ENCODE measurements at places on chromosomes 6 and 20.

GRCh38 chr6:6320901-6321300, 439 bp upstream of the F13A1 start:
- no peak for ATAC-seq

GRCh38 chr6:123962508-123962907, 158.8 kb downstream of the NKAIN2 start:
- no peak for ATAC-seq

DNA sequence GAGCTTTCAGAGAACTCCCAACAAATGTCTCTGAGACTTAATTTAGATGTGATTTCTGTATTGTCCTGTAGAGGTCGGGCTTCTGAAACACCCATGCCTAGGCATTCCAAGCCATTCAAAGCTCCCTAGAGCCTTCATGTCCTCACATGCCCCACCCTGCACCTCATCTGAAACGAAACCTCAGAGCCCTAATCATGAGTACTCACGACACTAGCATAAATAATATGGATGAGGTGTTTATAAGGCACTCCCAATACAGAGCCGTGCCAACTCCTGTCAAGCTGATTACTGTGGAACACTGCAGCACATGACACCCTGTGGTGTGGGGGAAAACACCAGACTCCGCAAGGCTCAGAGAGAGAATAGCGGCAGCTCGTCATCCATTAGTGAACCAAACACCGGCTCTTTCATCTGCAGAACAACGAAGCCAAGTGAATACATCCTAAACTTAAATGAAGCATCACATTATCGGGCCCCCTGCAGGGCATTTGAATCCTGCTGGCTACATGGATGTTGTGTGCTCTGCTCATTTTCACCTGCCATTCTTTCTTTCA, 83.8 kb downstream of the FNDC1 start:
- ATAC-seq, result peak; percentile 25

GRCh38 chr6:138622967-138623366, 123.7 kb upstream of the NHSL1 start:
- no peak for ATAC-seq

GRCh38 chr20:38112261-38112929, 52.7 kb downstream of the TGM2 start:
- no peak for ATAC-seq

- ATAC-seq, result peak; percentile 13
Observed at GRCh38 chr6:169589293-169589692, 112.5 kb downstream of the WDR27 start.

- ATAC-seq, result no peak
Observed at GRCh38 chr20:53595018-53595378, 1.4 kb upstream of the ZNF217 start.

- ATAC-seq, result no peak
Observed at GRCh38 chr20:56443654-56444540, 24.5 kb upstream of the RTF2 start.

GRCh38 chr20:33568378-33568777, 78.5 kb downstream of the CBFA2T2 start:
- no peak for ATAC-seq

DNA sequence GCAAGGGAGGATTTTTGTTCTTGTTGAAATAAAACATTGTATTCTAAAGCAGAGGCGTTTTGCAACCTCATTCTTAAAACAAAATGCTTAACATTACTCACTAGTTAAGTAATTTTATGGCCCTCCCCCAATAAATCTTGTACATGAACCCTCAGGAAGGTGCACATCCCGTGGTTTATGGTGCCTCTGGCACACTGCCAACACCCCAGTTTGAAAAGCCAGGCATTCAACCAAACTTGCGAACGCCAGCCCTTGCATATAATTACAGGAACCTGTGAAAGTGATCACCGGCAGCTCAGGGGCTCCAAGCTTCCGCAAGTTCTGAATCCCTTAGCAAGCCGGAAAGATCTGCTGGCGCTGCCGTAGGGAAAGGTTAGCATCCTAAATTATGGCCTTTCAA, 1109.0 kb upstream of the FLRT3 start:
- ATAC-seq, result no peak

GRCh38 chr6:135465307-135465706, 32.2 kb downstream of the AHI1 start:
- ATAC-seq, result no peak

- ATAC-seq, result peak; percentile 69
Observed at GRCh38 chr6:37495244-37495934, 4.3 kb downstream of the CCDC167 start.

- ATAC-seq, result no peak
Observed at GRCh38 chr6:11875325-11876109, 96.9 kb upstream of the ADTRP start.

- no peak for ATAC-seq
Observed at GRCh38 chr20:62843656-62844055, 18.0 kb downstream of the TCFL5 start.

DNA sequence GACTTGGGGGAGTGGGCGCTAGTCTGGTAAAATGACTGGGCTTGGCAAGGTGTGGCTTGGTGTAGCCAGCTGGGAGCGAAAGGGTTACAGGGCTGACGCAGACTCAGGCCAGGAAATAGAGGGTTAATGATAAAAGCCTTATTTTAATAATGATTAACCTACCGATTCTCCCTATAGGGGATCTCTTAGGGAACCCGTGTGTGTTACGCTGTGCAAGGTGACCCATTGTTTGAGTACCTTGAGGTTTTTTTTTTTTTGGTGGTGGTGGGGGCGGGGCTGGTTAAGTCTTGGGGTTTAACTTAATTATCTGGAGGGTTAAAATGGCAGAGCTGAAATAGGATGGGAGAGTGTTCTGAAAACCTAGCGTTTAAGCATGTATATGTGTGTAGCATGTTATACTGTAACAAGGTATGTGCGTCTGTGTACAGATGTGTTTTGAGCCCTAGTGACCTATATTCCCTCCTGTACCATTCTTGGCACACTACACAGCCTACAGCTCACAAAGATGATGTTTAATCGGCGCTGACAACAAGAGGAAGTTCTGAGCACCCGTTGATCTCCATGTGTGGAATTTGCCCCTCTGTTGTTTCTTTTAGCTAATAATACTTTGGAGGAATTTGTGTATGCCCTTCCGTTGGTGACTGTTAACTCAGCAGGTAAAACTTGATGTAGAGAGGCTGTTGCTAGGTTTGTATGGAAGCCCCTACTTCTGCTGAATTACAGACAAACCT, 1.3 kb downstream of the CARMIL1 start:
- ATAC-seq, result no peak

DNA sequence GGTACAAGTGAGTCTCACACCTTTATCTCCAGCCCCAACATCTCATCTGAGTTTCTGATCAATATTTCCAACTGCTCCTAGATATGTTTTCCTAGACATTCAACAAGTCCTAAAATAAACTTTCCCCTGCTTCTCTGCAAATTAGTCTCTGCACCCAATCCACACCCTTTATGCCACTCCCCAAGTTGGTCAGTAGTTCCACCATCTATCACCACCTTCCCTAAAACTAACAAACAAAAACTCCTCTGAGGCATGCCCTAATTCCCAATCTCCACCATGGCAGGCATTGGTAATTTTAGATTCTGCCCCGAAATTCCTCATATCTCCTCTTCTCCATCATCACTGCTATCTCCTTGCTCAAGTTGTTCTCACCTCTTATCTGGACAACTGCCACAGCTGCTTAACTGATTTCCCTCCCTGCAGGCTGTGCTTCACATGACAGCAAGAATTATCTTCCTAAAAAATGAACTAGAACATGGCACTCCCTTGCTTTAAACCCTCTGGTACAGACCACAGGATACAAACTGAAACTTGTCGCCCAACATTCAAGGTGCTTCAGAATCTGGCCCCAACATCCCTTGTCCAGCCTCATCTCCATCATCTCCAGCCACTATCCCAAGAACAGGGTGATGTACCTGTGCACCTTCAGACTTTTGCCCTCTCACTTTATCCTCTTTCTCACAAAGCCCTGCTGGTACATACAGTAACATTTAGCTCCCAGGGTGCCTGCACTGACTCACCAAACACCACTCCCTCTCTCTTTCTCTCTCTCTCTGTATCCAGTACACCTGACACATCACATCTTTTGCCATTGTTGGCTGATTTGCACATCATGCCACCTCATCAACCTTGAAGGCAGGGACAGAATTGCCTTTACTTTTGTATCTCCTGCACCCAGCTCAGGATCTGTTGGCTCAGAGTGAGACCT, 55.5 kb downstream of the ZHX3 start:
- no peak for ATAC-seq

- ATAC-seq, result no peak
Observed at GRCh38 chr6:116352515-116353471, 18.0 kb upstream of the DSE start.

DNA sequence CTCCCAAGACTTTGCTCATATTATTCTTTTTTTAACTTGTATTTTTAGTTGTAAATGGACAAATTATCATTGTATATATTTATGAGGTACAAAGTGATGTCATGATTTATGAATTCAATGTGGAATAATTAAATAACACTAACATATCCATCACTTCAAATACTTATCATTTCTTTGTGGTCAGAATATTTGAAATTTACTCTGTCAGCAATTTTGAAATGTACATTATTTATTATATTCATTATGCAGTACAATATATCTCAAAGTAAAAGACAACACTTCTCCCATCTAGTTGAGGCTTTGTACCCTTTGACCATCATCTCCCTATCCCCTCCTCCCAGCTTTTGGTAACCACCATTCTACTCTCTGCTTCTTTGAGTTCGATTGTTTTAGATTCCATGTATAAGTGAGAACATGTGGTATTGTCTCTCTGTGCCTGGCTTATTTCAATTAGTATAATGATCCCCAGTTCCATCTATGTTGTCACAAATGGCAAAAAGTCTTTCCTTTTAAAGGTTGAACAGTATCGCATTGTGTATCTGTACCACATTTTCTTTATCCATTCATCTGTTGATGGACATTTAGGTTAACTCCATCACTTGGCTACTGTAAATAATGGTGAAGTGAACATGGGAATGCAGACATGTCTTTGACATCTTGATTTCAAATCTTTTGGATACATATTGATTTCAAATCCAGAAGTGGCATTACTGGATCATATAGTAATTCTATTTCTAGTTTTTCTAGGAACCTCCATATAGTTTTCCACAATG, 197.2 kb downstream of the KIF6 start:
- no peak for ATAC-seq

DNA sequence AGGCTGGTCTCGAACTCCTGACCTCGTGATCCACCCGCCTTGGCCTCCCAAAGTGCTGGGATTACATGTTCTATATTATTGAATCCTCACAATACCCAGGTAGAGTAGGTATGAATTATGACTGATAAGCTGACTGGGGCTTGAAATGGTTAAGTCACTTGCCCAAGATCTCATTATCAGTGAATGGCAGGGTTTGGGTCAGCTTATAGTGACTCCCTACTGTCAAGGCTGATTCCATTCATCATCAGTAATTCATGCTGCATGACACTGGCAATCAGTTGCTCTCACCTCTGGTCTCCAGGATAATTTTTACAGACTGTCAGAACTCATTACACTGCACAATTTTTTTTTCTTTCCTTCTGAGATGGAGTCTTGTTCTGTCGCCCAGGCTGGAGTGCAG, 127.6 kb downstream of the KIF13A start:
- ATAC-seq, result no peak

DNA sequence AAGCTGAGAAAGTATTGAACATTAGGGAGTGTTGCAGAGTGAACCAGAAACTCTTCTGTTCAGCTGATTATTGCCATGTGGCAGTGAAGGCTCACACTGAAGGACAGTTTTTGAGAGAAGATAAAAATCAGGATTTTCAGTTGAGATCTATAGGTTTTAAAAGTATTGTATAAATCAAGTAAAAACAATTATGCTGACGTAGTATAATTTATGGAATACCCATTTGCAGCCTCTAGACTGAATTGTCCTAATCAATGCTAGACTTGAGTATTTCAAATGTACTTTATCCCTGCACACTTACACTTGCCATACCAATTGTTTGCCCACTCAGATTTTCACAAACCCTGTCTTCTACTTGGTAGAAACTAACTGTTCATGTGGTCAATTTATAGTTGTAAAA, 245.8 kb downstream of the FRK start:
- ATAC-seq, result no peak

DNA sequence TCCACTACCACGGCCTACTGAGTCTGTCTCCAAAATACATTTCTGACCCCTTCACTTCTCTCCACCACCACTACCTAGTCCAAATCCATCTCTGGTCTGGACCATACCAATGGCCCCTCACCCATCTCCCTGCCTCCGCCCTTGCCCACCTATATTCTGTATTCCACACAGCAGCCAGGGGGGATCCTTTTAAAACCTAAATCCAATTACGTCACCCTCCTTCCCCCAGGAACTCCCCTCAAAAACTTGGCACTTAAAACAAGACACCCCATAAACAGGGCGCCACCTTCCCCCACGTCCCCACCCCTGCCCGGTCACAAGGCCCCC, 680 bp downstream of the PDRG1 start:
- no peak for ATAC-seq

DNA sequence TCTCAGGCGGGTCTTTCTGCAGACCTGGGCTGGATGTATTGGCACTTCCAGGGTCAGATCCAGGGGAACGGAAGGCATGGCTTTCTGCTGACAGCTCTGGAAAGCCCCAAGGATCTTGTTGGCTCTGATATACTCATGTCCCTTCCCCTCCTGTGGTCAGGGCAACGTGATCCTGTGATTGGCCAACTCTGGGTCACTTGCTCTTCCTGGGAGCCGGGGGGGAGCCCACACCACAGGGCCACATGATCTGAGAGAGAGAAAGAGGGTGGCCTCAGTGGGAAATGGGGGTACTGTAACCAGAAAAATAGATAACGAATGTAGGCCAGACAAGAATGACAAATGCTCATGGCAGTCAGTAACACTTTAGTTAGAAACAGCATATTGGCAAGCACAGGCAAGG, 223.0 kb downstream of the NFATC2 start:
- no peak for ATAC-seq

DNA sequence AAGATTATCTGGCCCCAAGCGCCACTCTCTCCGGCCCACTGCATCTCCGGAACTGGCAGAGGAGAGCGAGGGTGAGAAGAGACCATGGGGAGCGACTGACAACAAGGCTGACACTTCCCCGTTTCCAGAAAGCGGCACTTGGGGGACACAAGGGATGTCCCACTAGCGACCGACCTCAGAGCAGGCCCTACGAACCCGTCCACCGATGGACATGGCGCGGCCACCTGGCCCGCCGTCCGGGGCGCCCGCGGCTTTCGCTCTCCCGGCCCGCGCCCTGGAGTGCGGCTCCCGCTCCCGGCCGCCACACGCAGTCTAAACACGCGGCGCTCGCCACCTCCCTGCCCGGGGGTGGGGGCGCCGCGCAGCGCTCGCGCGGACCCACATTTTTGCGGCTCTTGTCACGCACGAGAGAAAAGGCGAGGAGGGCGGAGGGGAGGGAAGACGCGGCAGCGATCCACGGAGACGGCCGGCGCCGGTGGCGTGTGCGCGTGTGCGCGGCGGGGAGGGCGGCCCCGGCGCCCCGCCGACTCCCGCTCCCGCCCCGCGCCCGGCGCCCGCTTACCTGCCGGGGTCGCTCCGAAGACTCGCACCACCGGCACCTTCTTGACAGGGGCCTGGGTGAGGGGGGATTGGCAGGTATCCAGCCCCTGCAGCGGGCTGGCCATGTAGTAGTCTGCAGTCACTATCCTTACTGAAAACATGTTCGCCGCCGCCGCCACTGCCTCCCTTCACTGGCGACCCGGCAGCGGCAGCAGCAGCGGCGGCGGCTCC, 645 bp downstream of the REV3L start:
- peak; percentile 6 for ATAC-seq

All from activated CD4-positive, CD25-positive, alpha-beta regulatory T cell treated with anti-CD3 and anti-CD28 coated beads, Interleukin-2, amount 50 U/mL, for 24 hours (primary cell).